Activated CD4-positive, alpha-beta T cell treated with anti-CD3 and anti-CD28 coated beads for 4 hours (primary cell): ENCODE measurements at places on chromosomes 13 and 19.

- DNase-seq = no peak
Observed at GRCh38 chr13:111388851-111389500, 68.5 kb downstream of the TEX29 start.

DNA sequence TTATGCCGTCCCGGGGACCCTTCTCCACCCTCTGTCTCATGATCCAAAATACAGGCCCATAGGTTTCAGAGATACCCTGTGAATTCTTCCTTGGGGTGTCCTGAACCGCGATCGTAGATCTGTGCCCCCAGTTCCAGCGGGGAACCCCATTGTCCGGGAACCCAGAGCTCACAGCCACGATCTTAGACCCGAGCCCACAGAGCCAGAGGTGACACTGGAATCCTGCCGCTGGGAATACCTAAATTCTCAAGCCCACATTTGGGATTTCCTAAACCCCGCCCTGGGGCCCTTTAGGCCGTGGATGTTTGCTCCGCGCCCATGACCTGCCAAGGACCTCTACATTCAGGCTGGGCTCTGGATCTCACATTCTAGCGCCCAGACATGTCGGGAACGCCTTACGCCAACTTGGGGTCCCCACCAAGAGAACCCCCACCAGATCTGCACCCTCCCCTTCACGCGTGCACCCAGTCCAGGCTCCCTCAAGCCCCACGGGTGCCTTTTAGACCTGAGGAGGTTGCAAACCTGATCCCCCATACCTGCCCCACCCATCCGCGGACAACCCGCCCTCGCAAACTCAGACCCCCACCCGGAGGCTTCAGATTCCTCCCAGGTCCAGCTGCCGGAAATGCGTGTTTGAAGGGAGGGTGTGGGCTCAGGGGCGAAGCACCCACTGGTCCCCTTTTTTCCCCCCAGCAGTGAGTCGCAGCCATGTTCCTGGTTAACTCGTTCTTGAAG lies 605 bp downstream of the CAPNS1 start:
- DNase-seq = no peak

DNA sequence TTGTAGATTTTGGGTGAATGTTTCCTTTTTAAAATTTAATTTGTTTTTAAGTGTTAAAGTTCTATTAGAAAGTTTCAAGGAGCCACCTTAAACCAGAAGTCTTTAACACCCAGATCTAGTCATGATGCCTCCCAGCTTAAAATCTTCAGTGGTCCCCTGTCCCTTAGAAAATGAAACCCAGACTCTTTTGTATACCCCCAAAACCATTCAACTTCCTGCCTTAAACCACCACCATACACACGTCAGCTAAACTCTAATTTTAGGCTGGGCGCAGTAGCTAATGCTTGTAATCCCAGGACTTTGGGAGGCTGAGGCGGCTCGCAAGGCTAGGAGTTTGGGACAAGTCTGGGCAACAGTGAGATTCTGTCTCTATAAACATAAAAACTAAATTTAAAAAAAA lies 37.9 kb downstream of the N4BP2L1 start:
- DNase-seq = no peak

DNA sequence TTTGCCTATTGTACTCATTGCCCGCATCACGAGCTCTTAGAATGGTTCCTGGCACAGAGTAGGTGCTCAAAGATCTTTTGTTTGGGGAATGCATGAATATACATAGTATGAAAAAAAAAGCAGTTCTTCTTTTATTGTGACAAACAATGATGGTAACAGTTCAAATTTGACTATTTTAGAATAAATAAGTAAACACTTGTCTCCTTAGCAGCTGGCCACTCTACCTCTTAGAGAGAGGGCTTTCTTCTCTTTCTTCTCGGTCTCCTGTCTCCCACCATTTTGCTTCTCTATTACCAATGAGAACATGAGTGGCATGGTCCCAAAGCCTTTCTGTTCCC lies 639 bp upstream of the SLAIN1 start:
- DNase-seq = no peak

DNA sequence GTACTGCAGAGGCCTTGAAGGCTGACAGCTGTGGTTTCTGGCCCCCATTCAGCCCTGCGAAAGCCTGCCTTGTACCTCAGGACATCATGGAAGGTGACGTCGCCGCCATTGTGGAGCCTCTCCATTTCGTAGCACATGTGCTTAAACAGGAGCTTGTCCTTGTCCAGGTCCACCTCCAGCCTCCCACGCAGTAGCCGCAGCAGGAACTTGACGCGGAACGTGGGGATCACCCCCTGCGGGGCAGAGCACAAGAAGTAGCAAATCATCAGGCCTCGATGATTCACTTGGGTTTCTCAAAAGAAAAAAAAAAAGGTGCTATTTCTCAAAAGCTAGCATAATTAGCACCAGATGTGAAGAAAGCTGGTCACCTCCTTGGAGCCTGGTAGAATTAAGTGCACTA lies 351.0 kb downstream of the NALCN start:
- no peak for DNase-seq

DNA sequence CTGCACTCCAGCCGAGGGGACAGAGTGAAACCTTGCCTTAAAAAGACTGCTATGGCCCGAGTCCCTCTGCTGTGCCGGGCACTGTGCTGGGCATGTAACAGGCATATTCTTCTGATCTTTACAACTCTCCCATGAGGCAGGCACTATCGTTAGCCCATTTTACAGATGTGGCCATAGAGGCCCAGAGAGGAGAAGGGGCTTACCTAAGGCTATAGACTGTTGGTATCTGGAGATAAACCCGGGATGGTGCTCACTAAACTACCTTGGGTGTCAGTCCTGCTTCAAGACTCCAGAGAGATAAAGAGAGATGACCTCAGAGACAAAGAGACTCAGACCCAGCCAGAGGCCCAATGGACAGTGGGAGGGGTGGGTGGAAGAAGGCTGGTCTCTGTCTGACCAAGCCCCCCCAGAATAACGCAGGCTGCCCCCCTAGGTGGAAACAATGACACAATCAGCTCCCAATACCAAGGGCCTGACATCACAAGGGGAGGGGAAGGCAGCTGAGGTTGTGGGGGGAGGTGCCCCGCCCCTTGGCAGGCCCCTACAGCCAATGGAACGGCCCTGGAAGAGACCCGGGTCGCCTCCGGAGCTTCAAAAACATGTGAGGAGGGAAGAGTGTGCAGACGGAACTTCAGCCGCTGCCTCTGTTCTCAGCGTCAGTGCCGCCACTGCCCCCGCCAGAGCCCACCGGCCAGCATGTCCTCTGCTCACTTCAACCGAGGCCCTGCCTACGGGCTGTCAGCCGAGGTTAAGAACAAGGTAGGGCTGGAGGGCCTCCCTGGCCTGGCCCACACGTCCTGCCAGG lies at the start of gene CNN1:
Gene CNN1, plus strand, starts transcription at position 620 of the 805 bp plus-strand sequence. Its CDS starts 77 bp downstream, at position 697.
- DNase-seq = no peak

DNA sequence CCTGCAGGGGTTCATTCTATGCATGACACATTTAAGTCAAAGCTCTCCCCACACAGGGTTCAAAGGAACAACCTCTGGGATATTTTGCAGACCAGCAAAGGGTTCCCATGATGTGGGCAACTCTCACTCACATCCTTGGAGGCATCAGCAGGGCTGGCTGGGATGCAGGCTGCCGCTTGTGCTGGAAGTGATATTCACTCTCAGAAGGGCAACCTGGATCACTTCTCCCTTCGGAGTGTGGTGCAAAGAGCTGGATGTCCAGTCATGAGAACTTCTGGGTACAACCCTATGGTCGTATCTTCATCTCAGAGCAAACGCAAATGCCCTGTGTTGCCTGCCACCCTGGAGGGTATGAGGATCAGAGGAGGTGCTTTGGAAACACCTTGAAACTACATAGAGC lies 98.6 kb downstream of the ZDHHC20 start:
- no peak for DNase-seq
